Lower lobe of right lung (tissue), 2 donors: ENCODE measurements at places on chromosomes 6 and 20. TPM values are rescaled to one million over a fixed set of nuclear protein-coding genes. Genes with fewer than 3 reads are reported as not detected.

DNA sequence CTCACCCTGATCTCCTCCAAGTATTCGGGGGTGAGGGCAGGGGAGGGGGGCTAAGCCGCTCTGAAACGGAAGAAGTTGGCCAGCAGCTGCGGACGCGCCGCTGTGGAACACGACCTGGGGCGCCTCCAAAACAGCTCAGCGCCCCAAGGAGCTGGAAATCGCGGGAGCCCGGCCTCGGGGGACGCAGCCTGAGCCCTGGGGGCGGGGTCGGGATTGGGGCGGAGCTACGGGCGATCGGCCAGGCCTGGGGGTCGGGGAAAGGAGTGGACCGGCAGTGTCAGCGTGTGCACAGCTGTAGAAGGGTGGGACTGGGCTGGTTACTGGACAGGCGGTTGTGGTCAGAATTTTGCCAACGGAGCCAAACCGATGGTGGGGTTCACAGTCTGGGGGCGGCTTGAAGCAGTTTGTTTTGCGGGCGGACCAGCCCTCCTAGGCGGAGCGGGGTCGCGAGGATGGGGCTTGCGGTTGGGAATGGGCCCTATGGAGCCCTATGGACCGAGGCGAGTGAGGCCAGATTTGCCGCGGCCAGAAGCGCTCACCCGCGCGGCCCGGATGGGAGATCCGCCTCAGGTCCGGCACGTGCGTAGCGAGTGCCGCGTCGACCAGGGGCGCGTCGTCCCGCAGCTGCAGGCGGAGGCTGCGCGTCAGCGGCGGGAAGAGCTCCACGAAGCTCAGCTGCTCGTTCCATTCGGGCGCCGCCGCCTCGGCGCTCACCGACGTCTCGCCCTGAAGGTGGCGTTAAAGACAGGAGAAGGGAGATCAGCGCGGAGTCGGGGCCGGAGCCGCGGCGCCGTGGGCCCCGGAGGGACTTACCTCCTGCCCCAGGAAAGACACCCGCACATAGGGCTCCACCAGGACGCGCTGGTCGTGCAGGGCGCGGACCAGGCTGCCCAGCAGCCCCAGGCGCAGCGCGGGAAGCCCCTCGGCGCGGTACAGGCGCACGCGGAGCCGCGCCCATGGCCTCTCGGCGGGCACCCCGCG lies 14.3 kb upstream of the SPAG4 start:
- peak; percentile 87 for DNase-seq
- no peak overlapping the region for H3K27ac ChIP-seq
- no peaks in the 10 kb centered on the region for H3K36me3 ChIP-seq

GRCh38 chr6:89051676-89052075 lies 28.9 kb upstream of the PNRC1 start:
- H3K4me3 ChIP-seq = no peak overlapping the region
- H3K27ac ChIP-seq = no peak overlapping the region
- H3K4me1 ChIP-seq = peaks cover 13% of the 10 kb centered on the region
- H3K27me3 ChIP-seq = no peaks in the 10 kb centered on the region
- H3K36me3 ChIP-seq = no peaks in the 10 kb centered on the region

DNA sequence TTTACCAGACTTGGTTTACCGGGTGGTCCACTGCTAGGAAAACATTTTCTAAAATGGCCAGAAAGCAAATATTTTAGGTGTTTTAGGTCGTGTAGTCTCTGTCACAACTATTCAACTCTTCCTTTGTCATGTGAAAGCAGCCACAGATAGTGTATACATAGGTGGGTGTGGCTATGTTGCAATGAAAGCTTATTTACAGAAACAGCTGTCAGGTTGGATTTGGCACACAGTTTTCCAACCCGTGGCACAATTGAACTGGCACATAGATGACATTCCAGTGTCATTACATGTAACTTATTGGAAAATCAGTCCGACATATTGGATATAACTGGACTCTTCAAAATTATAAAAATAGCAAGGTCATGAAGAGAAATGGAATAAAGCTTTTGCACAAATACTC lies 68.9 kb upstream of the KCNQ5 start:
- H3K4me1 ChIP-seq = no peaks in the 10 kb centered on the region
- H3K27ac ChIP-seq = no peak overlapping the region
- no peaks in the 10 kb centered on the region for H3K36me3 ChIP-seq
- no peak for DNase-seq
- no peak overlapping the region for H3K4me3 ChIP-seq
- no peaks in the 10 kb centered on the region for H3K27me3 ChIP-seq

DNA sequence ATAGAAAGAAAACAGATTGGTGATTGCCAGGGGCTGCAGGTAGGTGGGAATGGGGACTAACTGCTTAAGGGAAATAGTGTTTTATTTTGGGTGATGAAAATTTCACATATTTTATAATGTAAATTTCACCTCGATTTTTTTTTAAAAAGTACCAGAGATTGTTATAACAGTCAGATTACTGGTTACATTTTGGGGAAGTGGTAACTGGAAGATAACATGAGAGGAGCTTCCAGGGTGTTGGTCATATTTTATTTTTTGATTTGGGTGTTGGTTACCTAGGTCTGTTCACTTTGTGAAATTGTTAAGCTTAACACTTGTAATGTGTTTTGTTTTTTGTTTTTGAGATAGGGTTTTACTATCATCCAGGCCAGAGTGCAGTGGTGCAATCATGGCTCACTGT lies 17.2 kb upstream of the CRIP3 start:
- no peaks in the 10 kb centered on the region for H3K4me1 ChIP-seq
- no peaks in the 10 kb centered on the region for H3K27me3 ChIP-seq
- peaks cover 3% of the 10 kb centered on the region for H3K36me3 ChIP-seq
- DNase-seq = no peak
- H3K4me3 ChIP-seq = no peak overlapping the region

DNA sequence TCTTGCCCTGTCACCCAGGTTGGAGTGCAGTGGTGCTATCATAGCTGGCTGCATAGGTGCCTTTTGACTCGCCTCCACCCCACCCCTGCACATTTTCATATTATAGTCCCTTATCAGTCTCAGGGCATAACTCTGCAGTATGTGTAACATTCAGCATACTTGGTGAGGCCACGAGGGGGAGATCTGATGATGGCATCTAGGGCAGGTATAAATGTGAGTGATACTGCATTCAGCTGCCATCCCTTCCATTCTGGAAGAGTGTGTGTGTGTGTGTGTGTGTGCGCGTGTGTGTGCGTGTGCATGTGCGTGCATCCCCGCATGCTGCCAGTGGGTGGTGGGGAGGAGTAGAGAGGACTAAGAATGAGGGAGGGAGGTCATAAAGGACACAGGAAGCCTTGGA lies 81.4 kb downstream of the JARID2 start:
- H3K4me3 ChIP-seq = no peak overlapping the region
- no peak for DNase-seq
- no peaks in the 10 kb centered on the region for H3K27me3 ChIP-seq

- no peak for DNase-seq
- H3K36me3 ChIP-seq = no peaks in the 10 kb centered on the region
- no peak overlapping the region for H3K4me3 ChIP-seq
- H3K27me3 ChIP-seq = peaks cover 20% of the 10 kb centered on the region
These were observed 6.3 kb downstream of the APCDD1L start for GRCh38 chr20:58508762-58509395.

- no peak overlapping the region for H3K4me3 ChIP-seq
- H3K27ac ChIP-seq = no peak overlapping the region
- H3K4me1 ChIP-seq = no peaks in the 10 kb centered on the region
- H3K27me3 ChIP-seq = no peaks in the 10 kb centered on the region
- no peaks in the 10 kb centered on the region for H3K36me3 ChIP-seq
These were observed 46.8 kb downstream of the THEMIS start for GRCh38 chr6:127854009-127854408.

DNA sequence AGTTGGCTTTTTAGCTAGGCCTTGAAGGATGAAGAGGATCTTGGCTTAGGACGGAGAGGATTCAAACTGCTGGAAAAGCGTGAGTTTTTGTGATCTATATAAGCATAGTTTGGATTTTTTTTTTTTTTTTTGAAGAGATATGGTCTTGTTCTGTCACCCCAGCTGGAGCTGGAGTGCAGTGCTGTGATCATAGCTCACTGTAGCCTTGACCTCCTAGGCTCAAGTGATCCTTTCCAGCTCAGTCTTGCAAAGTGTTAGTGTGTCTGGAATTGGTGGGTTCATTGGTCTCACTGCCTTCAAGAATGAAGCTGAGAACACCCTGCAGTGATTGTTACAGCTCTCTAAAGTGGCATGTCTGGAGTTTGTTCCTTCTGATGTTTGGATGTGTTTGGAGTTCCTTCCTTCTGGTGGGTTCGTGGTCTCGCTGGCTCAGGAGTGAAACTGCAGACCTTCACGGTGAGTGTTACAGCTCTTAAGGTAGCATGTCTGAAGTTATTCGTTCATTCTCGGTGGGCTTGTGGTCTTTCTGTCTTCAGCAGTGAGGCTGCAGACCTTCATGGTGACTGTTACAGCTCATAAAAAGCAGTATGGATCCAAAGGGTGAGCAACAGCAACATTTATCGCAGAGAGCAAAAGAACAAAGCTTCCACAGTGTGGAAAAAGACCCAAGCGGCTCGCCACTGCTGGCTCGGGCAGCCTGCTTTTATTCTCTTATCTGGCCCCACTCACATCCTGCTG lies 37.5 kb upstream of the NUP153 start:
- H3K4me1 ChIP-seq = no peaks in the 10 kb centered on the region
- no peak for DNase-seq
- H3K36me3 ChIP-seq = no peaks in the 10 kb centered on the region
- no peak overlapping the region for H3K4me3 ChIP-seq

DNA sequence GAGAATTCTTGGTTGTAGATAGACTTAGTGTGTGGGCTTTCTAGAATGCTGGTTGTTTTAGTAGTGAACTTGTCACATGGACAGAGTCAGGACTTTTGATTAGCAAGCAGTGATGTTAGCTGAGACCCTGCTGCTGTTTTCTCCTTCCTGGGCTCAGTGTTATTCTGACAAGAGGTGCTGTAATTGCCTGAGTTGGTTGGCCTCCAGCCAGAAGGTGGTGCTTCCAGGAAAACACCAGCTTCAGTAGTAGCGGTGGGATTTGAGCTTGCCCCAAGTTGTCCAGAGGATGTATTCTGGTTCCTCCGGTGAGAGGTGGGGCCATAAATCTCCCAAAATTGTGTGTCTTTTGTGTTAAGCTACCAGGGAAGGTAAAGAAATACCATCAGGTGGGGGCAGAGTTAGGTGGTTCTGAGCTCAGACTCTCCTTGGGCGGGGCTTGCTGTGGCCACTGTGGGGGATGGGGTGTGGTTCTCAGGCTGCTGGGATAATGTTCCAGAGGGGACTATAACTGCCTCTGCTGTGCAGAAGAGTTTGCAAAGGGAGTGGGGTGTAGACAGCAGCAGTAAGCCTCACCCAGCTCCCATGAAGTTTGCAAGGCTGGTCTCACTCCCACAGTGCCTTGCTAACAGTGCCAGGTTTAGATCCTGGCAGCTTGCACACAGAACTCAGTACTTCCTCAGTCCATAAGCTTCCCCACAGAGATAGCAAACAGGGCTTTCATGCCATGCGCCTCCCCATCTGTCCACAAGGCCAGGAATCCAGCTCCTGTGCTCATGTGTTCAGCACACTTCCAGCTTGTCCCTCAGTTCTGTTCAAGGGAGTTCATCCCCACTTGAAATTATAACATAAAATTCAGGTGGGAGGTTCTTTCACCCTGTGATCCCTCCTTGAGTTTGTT lies 278.4 kb upstream of the PTCHD4 start:
- DNase-seq = no peak
- H3K27ac ChIP-seq = no peak overlapping the region
- H3K36me3 ChIP-seq = no peaks in the 10 kb centered on the region
- H3K27me3 ChIP-seq = no peaks in the 10 kb centered on the region

DNA sequence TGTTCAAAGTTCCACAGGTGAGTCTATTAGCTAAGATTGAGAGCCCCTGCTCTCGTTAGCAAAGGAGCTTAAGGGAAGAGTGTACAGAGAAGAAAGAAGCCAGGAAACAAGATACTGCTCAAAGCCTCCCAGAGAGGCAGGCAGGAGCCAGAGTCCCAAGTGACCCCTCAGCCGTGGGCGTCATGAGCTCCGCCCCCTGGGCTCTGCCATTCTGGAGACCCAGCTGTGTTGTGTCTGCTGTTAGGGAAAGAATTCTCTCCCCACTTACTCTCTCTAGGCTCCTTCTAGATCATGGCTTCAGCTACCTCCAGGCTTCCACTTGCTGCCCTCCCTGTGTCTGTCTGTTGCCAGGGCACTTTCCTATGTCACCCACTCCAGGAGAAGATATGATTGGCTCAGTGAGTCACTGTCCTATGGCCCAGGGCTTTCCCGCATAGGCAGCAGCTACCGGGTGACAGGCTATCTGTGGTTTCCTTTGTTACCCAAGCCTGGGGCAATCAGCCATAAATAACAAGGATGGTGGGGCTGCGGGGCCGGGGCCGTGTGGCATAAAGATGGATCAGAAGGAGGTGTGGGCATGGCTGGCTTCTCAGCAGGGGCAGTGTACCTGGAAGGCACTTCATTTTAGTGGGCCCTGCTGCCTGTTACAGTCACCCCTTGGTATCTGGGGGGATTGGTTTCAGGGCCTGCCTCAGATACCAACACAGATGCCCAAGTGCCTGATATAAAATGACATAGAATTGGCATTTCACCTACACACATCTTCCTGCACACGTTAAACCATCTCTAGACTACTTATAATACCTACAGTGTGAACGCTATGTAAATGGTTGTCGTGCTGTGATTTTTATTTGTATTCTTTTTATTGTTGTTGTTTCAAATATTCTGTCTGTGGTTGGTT lies 118.9 kb downstream of the ARMC2 start:
- no peaks in the 10 kb centered on the region for H3K36me3 ChIP-seq
- peak; percentile 57 for DNase-seq
- H3K27me3 ChIP-seq = no peaks in the 10 kb centered on the region
- peak overlapping the region; percentile 13 for H3K27ac ChIP-seq
- H3K4me1 ChIP-seq = peaks cover 9% of the 10 kb centered on the region

DNA sequence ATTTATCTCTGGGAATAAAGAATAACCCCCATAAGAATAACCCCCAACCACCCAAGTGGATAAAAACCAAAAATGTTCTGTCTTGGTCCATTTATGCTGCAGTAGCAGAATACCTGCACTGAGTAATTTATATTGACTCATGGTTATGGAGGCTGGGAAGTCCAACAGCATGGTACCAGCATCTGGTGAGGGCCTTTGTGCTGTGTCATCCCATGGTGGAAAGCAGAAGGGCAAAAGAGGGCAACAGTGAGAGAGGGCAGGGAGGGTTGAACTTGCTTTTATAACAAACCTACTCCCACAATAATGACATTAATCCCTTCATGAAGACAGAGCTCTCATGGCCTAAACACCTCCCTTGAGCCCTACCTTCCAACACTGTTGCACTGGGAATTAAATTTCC lies 133.7 kb downstream of the ERMARD start:
- no peak overlapping the region for H3K4me3 ChIP-seq
- no peak overlapping the region for H3K27ac ChIP-seq
- no peaks in the 10 kb centered on the region for H3K36me3 ChIP-seq
- peaks cover 14% of the 10 kb centered on the region for H3K27me3 ChIP-seq
- no peaks in the 10 kb centered on the region for H3K4me1 ChIP-seq
- no peak for DNase-seq

GRCh38 chr6:157074969-157075368 lies 248.3 kb downstream of the TMEM242 start:
- H3K27ac ChIP-seq = no peak overlapping the region
- no peaks in the 10 kb centered on the region for H3K36me3 ChIP-seq
- DNase-seq = no peak
- peaks cover 49% of the 10 kb centered on the region for H3K4me1 ChIP-seq
- H3K27me3 ChIP-seq = no peaks in the 10 kb centered on the region
- H3K4me3 ChIP-seq = no peak overlapping the region

Gene HLA-DOA
- total RNA-seq = 31.2 TPM

Gene EMILIN3
- 0.15 TPM for total RNA-seq

Gene EIF2S2
- total RNA-seq = 50.3 TPM

Gene ANKEF1
- total RNA-seq = 3.8 TPM

Gene SLC24A3
- 7.9 TPM for total RNA-seq

Gene PPP1R3G
- 0.41 TPM for total RNA-seq

Gene SLX4IP
- 5.8 TPM for total RNA-seq

Gene TSPO2
- not detected for total RNA-seq

Gene SAMD3
- total RNA-seq = 5.5 TPM

Gene CST5
- not detected for total RNA-seq
